ENCODE measurements at places on chromosomes 3 and 15.

DNA sequence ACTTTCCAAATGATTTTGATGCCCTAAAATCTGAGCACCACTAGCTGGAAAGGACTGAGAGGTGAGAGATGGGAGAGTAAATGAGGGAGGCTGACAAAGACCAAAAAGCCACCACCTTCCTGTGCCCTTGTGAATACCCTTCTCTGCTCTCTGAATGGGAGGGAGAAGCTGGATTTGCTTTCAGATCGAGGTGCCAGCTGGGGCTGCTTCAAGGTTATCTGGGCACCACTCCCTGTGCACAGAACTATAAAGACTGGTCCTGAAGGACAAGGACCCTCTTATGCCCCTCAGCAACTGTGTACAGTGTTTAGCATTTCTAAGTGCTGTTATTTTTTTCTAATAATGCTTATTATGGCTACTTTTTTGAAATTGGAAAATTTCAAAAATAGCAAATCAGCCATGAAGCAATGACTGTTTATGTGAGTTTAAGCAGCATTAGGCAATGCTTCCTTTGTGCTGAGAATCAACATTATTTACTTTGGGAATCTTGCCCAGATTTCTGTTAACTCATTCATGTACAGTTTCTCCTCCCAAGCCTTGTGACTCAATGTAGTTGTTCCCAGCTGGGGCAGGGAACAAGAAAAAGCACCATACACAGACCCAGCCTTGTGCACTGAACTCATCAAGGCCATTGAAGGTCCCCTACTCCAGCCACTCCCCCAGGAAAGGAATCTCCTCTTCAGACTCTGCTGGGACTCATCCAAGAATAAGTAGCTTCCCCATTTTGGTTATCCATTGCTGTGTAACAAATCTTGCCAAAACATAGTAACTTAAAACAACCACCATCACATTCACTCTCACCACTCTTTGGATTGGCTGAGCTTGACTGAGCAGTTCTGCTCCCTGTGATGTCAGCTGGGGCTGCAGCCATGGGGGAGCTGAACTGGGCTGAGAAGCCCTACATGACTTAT is 37.3 kb upstream of the CDV3 start:
- DNase-seq = no peak

DNA sequence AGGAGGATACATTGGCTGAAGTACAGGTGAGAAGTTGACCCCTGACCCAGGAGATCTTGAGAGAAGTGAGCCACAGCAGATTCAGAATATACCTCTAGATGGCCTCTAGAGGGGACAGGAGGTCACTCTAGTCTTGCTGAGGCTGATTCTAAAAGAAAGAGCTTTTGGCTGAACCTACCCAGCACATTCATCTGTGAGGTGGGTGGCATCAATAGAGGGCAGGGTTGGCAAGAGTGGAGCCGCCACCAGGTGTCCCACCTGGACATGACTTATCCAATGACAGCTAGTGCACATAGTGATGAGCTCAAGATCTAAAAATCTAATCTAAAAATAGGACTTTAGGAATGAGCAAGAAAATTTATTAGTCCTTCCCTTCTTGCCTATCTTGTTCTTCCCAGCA is 51.6 kb downstream of the CYP19A1 start:
- DNase-seq = no peak

- DNase-seq = no peak
Observed at GRCh38 chr3:106241593-106241992, 372.8 kb upstream of the CBLB start.

DNA sequence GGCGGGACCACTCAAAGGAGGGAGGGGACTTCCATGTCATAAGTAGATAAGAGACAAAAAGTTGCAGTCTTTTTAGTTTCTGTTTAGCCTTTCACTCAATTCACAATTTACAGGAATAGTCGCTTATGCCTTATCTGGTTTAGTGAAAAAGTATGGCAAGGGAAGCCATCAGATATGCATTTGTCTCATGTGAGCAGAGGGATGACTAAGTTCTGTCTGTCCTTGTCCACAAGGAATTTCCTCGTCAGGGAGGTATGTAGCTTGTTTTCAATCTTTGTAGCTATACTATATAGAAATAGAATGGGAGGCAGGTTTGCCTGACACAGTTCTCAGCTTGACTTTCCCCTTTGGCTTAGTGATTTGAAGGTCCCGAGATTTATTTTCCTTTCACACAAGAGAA is 882.8 kb downstream of the NAALADL2 start:
- DNase-seq = no peak
